Inflammatory macrophage (primary cell): ENCODE measurements at places on chromosomes 5 and 9.

GRCh38 chr9:135204177-135204576 is 116.7 kb downstream of the OLFM1 start:
- no peak for DNase-seq

- peak; percentile 94 for DNase-seq
These were observed 12.0 kb downstream of the MACROH2A1 start for GRCh38 chr5:135386886-135387628.

DNA sequence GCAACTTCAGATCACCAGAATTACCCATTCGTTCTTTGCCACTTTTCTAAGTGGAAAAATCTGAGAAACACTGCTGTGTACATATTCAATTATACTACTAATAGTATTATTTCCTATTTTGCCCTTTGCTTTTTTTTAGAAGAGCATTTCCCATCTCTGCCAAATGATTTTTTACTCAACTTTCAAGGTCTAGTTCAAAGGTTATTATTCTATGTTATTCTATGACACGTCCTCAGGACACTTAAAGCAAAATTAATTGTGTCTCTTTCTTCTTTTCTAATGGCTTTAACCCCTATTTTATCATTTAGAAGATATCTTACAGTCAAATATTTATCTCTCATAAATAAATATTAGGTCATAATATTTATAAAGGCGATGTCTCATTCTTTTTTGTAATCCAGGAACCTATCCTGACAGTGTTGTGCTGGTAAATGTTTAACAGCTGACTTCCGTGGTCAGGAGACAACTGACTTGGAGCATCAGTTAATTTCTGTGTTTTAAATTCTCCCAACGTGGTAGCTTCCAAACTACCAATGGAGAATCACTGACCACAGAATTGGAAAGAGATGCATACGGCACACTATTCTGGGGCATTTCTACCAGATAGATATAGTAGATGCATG is 375.2 kb downstream of the ARRDC3 start:
- DNase-seq = no peak

DNA sequence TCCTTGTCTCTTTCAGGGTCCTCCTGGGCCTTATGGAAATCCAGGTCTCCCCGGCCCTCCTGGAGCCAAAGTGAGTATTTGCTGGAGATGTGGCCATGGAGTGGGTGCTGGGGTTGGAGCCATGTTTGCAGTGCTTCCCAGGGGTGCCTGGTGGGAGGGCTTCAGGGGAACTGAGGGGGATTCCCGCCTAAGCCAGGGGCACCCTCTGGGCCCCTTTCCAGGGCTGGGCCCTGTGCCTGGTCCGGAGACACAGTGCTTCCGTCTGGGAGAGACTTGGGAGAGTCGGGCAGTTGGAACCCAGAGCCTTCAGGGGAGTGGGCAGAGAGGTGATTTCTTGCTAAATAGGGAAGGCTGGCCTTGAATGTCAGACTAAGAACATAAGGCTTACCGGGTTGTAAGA is 27.7 kb downstream of the COL27A1 start:
- DNase-seq = no peak

- no peak for DNase-seq
These were observed 15.4 kb downstream of the SLC36A3 start for GRCh38 chr5:151288180-151288579.

- DNase-seq = peak; percentile 64
These were observed 58.7 kb upstream of the TNFSF8 start for GRCh38 chr9:114988962-114989599.

GRCh38 chr9:132409828-132410528 is at the start of gene CFAP77:
CFAP77 (plus strand) TSS chr9:132410211; CDS start chr9:132410272, 61 bp downstream.
- DNase-seq = peak; percentile 22
